HFFc6 (cell line): ENCODE measurements at places on chromosomes 2 and 18.

DNA sequence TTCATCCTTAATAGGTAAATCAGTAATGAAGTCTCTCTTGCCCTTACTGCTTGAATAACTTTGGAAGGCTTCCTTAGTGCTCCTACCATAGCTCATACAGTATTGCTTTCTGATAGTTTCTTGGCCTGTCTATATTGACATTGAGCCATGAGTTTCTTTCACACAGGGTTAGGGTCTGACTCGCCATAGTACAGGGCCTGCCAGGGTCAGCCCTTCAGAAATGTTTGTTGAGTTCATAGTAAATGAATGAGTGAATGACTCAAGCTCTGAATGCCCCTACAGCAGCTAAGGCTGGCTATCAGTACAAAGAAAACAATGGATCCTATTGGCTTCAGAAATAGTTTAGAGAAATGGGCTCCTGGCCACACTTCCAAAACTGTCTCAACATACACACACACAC lies 65.0 kb upstream of the LRATD1 start:
- no peaks in the 10 kb centered on the region; the same call in 1 of the 2 replicates for H3K4me1 ChIP-seq
- DNase-seq = no peak
- no peak overlapping the region for H3K4me3 ChIP-seq
- no peak overlapping the region for H3K27ac ChIP-seq

DNA sequence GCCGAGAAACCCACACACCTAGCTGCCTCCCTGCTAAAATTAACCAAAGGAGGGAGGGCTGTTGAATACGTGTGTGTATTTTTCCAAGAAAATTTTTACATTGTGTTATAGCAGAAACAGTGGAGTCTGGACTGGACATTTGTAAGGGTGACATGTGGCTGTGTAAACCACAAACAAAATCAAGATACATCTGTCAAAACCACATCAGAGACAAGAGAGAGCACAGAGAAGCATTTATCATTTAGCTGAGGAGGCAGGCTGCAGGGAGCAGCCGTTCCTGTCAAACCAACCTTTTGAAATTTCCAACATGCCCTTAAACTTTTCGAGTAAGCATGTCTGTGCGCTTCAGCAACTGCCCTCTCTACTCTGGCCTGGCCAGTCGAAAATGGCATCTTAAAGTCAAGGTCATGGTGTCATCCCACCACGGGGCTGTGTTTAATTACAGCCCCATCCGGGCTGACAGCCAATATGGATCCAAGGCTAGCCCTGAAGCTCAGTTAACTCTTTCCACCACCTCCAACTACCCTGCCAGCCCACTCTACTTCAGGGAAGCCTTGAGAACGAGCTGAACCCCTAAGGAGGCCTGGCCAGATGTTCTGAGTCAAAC lies 8.4 kb downstream of the BCL11A start:
- H3K27me3 ChIP-seq = peaks cover 20% of the 10 kb centered on the region
- no peak for DNase-seq
- H3K4me1 ChIP-seq = peaks cover 11% of the 10 kb centered on the region
- no peak overlapping the region for H3K4me3 ChIP-seq
- H3K27ac ChIP-seq = no peak overlapping the region
- H3K36me3 ChIP-seq = no peaks in the 10 kb centered on the region

GRCh38 chr2:143816916-143817315 lies 687.7 kb downstream of the ARHGAP15 start:
- no peaks in the 10 kb centered on the region for H3K27me3 ChIP-seq
- no peak overlapping the region for H3K27ac ChIP-seq
- H3K4me3 ChIP-seq = no peak overlapping the region
- DNase-seq = no peak

DNA sequence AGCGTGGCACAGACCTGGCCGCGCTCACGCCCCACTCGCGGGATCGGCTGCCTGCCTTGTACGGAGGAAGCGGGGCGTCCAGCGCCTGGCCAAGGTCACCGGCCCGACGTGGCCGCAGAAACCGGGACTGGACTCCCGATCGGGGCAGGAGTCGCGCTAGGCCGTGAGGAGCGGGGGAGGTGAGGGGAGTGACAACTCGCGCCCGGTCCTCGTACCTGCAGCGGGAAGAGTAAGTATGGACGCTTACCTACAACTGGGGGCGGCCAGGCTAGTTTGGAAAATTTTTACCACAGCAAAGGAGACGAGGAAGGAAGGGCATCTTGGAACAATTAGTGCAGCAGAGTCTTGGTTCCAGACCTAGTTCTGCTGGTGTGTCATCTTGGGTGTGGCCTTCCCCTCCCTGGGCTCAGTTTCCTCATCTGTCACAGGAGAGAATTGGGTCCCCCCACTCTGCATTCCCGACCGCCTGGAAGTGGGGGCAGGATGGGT lies 693 bp downstream of the UBE2F start:
- no peak for DNase-seq
- H3K27ac ChIP-seq = peak overlapping the region; percentile 79
- peak overlapping the region; percentile 95 for H3K4me3 ChIP-seq

DNA sequence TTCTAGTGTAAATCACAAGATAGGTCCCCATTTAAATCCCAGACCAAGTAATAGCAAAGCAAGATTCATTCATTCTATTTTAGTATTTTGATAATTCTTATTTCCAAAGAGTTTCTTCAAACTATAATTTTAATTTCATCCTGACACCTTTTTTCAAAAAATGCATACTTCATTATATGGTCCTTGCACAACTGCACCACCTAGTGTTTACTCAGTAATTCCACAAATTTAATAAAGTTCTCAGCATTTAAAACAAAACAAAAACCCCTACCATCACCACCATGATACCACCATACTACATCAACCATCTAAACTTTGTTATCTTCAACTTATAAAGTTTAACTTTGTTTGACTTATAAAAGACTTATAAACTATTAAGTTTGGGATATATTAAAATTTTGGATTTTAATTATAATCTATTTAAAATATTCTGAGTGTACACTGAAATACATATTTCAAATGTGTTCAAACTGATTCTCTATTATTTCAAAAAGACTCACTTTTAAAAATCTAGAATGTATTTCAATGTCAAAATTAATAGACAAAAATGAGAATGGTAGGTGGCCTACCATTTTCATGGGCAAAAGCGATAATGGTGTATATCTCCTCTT lies 44.2 kb downstream of the WDPCP start:
- no peak overlapping the region for H3K27ac ChIP-seq
- DNase-seq = no peak
- H3K27me3 ChIP-seq = no peaks in the 10 kb centered on the region

GRCh38 chr18:51668607-51669006 lies 471.1 kb upstream of the MEX3C start:
- H3K4me3 ChIP-seq = no peak overlapping the region
- DNase-seq = no peak
- H3K27ac ChIP-seq = no peak overlapping the region
- H3K4me1 ChIP-seq = no peaks in the 10 kb centered on the region
- peaks cover 5% of the 10 kb centered on the region; the same call in 1 of the 2 replicates for H3K27me3 ChIP-seq
- H3K36me3 ChIP-seq = no peaks in the 10 kb centered on the region

DNA sequence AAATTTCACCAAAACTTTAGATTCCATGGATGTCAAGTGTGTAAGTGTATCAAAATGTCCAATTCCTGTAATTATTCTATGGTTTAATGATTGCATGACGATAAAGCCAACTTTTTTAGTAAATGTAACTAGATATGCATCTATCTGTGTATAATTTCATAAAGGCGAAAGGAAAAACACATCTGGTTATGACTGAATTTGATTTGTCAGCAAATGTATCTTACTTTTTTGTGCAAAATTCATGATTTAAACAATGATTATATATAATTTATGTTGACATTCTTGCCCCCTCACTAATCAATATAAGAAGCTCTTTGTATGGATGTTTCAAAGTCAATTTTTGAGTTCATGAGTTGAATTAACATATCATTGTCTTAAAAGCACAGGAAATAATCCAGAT lies 138.5 kb downstream of the KCNJ3 start:
- H3K27me3 ChIP-seq = no peaks in the 10 kb centered on the region
- no peaks in the 10 kb centered on the region for H3K4me1 ChIP-seq
- no peak overlapping the region for H3K27ac ChIP-seq
- no peaks in the 10 kb centered on the region for H3K36me3 ChIP-seq

- DNase-seq = no peak
- H3K27me3 ChIP-seq = peaks cover 4% of the 10 kb centered on the region; the same call in 1 of the 2 replicates
- H3K4me1 ChIP-seq = no peaks in the 10 kb centered on the region
- H3K36me3 ChIP-seq = no peaks in the 10 kb centered on the region
- no peak overlapping the region for H3K4me3 ChIP-seq
Measured at GRCh38 chr2:175363699-175364098, 182.2 kb upstream of the ATP5MC3 start.

DNA sequence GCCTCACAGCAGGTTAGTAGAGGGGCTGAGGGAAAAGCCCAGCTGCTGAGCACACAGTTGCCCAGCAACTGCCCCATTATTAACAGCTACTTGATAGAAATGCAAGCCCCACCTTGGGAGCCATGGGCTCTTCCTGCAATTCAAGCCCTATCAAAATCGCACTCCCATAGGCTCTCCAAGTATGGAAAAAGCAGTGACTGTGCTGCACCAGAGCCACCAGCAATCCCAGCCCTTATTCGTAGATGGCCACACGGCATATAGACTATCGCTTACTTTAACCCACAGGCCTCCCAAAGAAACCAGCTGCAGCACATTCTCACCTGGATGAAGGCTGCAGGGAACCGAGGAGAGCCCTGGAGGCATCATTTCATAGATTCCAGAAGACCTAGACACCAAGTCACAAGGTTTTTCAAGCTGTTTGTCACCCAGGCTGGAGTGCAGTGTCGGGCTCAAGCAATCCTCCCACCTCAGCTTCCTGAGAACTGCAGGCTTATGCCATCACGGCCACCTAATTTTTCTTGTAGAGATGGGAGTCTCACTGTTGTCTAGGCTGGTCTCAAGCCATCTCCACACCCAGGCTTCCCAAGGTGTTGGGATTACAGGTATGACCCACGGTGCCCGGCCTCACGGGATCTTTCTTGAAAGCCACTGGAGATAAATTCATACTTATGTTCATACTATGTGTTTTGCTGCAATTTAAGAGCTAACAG lies 11.3 kb downstream of the NCL start:
- peak overlapping the region; percentile 67 for H3K27ac ChIP-seq
- no peak overlapping the region for H3K4me3 ChIP-seq
- no peak for DNase-seq
- H3K27me3 ChIP-seq = peaks cover 16% of the 10 kb centered on the region
- H3K36me3 ChIP-seq = peaks cover 42% of the 10 kb centered on the region
- H3K4me1 ChIP-seq = peaks cover 5% of the 10 kb centered on the region; the same call in 1 of the 2 replicates

DNA sequence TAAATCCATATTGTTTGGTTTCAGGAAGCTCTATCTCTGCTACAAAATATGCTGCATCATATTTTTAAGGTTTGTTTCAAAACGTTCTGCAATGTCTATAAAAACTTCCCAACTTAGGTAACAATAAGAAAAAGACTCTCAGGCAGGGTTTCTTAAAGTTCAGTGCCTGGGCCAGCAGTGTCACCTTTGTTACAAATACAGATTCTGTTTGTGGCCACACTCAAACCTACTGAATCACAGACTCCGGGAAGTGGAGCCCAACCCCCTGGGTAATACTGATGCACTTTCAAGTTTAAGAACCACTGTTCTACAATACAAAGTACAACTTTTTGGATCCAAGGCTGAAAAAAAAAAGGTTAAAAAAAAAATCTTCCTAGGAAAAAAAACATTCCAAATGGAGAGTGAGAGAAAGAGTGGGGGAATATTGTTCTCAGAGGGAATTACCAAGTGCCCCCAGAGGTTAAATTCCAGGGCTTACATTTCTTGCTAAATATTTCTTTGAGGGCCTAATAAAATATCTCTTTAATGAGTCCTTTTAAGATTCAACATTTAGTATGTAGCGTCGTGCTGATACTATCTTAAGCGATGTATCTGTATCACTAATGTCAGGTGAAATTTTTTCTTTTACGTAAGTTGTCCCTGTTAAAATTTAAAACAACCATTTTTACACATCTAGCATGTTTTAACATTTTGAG lies 476.7 kb downstream of the TXNL1 start:
- peaks cover 4% of the 10 kb centered on the region; the same call in 1 of the 2 replicates for H3K36me3 ChIP-seq
- H3K27me3 ChIP-seq = no peaks in the 10 kb centered on the region
- no peak for DNase-seq
- peak overlapping the region; percentile 82 for H3K27ac ChIP-seq

GRCh38 chr2:53353135-53354114 lies 414.2 kb upstream of the CHAC2 start:
- peak overlapping the region; percentile 67 for H3K27ac ChIP-seq
- H3K27me3 ChIP-seq = peaks cover 2% of the 10 kb centered on the region; the same call in 1 of the 2 replicates
- H3K4me3 ChIP-seq = peak overlapping the region; percentile 20; the same call in 1 of the 2 replicates
- peaks cover 13% of the 10 kb centered on the region for H3K36me3 ChIP-seq

DNA sequence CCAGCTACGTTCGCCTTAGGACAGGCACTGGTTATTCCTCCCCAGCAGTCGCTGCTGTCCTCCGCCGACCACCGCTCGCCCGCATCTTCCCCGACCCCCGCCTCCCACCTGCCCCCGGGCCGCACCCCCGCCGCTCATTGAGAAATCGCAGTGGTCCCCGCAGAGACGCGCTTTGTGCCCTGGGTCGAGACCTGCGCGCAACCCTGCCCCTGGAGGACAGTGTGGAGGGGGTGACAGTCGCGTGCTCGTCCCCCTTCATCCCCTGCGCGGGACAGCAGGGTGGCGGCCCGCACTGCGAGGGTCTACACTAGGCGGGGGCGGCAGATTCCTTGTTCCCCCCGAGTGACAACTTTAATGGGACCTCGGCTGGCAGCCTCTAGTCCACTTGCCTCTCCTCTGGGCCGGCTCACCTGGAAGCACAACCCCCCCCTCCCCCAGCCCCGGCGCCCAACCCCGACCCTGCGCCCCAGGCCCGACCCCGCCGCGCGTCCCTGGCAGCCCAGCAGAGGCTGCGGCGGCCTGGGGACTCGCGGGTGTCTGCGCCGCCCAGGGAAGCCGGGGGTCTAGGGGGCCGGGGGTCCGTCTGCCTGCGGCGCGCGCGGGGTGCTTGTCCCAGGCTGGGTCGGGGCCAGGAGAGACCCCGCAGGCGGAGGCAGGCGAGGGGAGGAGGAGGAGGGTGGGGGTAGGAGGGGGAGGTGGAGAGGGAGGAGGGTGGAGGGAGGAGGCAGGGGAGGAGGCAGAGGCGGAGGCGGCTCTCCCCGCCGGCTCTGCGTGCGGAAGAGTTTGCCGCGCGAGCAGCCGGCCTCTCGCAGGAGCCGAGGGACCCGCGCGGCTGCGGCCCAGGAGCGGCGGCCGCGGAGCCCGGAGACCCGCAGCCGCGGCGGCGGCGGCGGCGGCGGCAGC lies at the start of gene NPAS2:
Gene NPAS2, plus strand, starts transcription at position 770 of the 903 bp plus-strand sequence. CDS start 84,616 bp downstream, outside the sequence.
- H3K36me3 ChIP-seq = no peaks in the 10 kb centered on the region
- no peak for DNase-seq
- H3K4me3 ChIP-seq = peak within 1 kb of the TSS; percentile 90

- peaks cover 1% of the 10 kb centered on the region; the same call in 1 of the 2 replicates for H3K27me3 ChIP-seq
- H3K36me3 ChIP-seq = 0 out of 2 replicates have a peak, but pooled peaks cover 4% of the 10 kb centered on the region
- H3K4me3 ChIP-seq = no peak overlapping the region
- DNase-seq = no peak
- no peak overlapping the region for H3K27ac ChIP-seq
Measured at GRCh38 chr2:159561242-159561641, 55.1 kb downstream of the BAZ2B start.

- H3K27ac ChIP-seq = no peak overlapping the region
- H3K36me3 ChIP-seq = no peaks in the 10 kb centered on the region
- peaks cover 56% of the 10 kb centered on the region for H3K27me3 ChIP-seq
- peaks cover 16% of the 10 kb centered on the region; the same call in 1 of the 2 replicates for H3K4me1 ChIP-seq
Measured at GRCh38 chr2:174326161-174327020, 8.4 kb upstream of the SP9 start.
